Activated CD4-positive, alpha-beta memory T cell treated with anti-CD3 and anti-CD28 coated beads, Interleukin-2, amount 10 ng/mL, durations not matched to agents 7 days and 5 days (primary cell): ENCODE measurements at places on chromosomes 4 and X.

DNA sequence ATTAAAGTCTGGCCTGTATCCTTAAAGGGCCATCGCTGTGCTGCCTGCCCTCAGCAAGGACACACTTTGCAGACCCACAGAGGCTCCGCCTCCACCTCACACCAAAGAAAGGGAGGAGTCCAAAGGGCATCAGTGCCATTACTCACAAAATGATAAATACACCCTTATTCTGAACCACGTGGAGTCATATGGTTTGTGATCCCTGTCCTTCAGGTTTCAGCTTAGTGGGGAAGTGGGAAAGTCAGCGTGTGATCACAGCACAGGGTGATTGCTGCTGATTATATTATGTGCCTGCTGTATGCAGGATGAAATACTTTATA lies 35.9 kb upstream of the MSANTD1 start:
- no peak for DNase-seq

DNA sequence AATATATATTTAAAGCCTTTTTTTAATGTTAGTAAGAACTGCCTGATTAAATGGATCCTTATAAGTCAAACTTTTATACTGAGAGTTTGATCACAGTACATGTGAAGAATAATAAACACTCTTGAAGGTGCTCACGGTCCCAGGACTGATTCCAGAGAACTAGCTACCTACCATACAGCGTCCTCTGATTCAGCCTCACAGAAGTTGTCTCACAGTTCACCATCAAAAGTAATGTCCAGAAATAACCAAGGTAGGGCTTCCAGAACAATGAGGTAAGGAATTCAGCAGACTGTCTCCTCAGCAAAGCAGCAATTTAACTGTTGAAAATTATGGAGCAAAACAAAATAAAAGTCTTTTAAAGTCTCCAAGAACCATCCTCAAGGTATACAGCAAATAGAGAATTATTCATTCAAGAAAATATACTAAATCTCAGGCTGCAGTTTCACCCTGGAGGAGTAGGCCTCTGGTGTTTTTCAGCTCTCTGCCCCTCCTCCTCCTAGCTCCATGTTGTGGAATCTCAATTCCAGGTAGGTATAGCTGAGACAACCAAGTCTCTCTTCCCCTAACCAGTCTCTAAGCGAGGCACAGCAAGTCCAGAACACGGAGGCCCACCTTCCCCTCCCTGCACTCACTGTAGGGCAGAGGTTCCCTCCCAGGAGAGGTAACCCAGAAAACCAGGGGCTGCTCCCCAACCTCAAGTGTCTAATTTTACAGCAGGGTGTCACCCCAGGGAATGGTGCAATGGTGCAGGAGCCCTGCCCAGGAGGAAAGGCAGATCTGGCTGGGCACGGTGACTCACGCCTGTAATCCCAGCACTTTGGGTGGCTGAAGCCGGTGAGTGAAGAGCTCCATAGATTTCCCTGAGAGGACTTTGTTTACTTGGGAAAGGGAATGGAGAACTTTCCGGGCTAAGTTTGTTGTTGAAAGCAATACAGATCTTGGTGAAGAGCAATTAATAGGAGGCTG lies 28.6 kb downstream of the FAM241A start:
- no peak for DNase-seq

DNA sequence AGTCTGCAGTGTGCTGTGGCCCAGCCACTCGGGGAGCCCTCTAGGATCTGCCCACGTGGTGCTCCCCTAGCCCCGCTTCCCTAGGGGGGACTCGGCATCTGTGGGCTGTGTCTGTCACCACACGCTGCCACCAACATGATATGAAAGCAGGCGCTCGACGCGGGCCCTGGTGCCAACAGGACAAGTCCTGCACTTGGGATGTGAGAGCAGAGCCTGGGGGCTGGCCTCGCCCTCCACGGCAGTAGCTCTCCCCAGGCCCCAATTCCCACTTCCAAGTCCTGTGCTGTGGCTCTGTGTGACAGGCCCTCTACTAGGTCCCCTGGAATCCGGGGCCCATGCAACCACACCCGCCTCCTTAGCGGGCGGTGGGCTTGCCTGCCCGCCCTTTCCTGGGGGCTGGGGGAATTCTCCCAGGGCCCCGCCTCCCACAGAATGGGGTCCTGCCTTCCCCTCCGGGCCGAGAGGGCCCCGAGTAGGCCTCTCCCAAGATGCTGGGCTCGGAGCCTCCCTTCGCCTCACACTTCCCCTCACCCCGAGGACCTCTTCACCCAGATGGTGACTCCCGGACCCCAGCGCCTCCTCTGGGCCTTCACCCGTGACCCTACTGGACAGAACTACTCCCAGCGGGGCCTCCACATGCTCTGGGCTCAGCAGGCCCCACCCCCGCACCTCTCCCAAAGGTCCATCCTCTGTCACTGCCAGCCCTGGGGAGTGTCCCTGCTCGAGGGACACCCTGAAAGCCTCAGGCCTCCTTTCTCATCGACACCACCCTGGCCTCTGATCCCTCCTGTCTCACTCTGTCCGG lies 11.2 kb downstream of the LRPAP1 start:
- no peak for DNase-seq

DNA sequence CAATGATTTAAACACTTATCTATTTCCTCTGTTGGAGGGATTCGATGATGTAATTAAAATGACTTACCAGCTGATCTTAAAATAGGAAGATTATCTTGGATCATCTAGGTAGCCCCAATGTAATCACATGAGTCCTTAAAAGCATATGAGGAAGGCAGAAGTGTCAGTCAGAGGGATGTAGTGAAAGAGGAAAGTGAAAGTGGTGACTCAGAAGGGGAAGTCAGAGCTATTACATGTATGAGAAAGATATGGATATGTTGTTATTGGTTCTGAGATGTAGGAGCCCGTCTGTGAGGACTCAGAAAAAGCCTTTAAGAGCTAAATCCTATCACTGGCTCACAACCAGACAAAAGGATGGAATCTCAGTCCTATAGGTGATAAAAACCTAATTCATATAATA lies 456.4 kb downstream of the DACH2 start:
- no peak for DNase-seq

DNA sequence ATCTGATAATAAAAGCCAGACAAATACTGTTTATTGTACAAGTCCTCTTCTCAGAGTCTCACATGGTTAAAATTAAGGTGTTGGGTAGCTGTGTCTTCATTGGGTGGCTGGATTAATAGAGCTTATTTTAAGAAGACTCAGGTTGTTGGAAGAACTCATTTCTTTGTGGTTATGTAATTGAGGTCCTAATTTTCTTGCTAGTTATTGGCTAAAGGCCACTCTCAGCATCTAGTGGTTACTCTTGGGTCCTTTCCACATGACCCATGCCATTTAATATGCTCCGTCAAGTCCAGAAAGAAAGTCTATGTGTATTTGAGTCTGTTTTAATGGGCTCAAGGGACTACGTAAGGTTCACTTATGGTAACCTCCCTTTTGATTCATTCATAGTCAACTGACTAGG lies 1668.6 kb upstream of the AGA start:
- DNase-seq: no peak

GRCh38 chr4:147924604-147925412 lies 192.9 kb downstream of the ARHGAP10 start:
- no peak for DNase-seq

DNA sequence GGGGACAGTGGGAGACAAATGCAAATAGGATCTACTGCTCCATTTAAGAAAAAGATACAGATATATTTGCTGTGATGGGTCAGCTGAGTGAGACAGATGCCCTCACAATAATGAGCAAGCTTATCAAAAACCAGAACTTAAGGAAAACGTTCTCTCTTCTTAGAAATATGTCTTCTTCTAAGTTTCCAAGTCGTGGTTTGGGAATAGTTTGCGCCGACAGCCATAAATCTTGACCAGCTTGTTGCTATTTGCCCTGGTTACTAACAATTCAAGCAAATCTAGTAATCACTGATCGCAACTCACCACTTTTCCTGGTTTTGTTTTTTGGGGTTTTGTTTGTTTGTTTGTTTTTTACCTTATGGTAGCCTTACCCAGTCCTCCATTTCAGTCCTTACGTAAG lies 67.6 kb upstream of the GUCY1A1 start:
- DNase-seq: no peak

DNA sequence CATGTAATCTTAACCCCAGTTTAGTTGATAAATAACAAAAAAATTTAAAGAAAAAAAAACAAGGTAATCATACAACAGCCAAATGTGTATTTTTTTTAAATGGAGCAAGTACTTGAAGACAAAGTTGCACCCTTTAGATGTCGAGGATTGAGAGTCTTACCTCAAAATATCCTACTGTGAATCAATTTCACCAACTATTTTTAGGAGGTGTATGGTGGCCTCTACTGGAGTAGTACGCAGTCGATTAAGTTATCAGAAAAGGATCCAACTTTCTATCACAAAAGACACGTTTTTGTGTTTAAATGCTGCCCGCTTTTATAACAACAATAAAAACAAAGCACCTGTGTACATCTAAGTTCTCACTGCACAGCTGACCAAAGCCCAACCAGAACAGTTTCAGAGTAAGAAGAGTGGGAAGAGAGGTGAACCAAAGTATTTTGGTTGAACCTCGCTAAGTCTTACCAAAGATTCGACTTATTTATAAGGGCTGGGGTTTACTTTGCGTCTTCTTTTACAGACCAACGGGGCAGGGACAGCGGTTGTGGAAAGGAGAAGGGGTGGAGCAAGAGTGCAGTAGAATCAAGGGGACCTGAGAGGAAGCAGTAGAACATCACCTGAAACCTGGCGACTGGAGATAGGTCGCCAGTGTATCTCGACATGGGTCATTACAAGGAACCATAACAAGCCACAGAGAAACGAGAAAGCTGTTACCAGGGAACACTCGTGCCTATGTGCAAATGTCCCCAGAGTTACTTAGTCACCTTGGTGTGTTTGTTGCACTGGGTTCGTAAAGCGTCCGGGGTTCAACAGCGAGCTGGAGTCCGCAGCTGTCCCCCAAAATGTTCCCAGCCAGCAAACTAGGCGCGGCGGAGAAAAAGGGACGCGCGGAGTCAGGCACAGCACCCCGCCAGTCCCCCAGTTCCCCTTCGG lies 1.1 kb downstream of the RPS6KA6 start:
- no peak for DNase-seq

- DNase-seq: no peak
These were observed 170.2 kb downstream of the RAPGEF2 start for GRCh38 chr4:159273141-159273438.

- no peak for DNase-seq
These were observed 29.6 kb upstream of the DCAF8L1 start for GRCh38 chrX:28010875-28011274.

DNA sequence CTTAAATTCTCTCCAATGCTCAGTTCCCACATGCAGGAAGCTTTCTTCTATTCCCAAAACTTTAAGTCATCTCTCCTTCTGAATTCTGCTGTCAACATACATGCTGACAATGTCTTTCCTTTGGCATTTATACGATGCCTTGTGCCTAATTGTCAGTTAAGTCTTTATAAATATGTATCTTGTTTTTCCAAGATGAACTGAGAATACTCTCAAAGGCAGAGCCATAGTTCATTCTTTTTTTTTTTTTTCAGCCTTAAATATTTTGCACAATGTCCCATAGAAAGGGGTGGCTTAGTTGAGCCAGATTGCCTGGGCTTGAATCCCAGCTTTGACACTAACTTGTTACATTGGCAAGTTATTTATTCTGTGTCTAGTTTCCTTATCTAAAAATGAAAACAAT lies 210.6 kb downstream of the QDPR start:
- DNase-seq: no peak

DNA sequence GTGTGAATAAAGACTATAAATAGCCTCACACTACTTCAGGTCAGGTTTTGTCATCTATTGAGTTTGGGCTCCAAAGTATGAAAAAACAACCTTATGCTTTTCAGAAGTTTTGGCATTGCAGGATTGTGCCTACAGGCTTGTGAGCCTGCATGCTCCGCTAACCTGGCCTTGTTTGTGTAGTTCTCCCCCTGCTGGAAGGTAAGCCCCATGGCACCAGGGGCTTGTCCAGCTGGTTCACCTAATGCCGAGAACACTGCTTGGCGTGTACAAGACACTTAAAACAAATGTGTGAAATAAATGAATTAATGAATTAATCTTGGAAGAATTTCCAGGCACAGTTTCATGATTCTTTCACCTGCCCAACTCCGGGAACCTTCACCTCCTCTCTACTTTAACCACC lies 1.8 kb upstream of the HSD17B10 start:
- DNase-seq: peak; percentile 68

DNA sequence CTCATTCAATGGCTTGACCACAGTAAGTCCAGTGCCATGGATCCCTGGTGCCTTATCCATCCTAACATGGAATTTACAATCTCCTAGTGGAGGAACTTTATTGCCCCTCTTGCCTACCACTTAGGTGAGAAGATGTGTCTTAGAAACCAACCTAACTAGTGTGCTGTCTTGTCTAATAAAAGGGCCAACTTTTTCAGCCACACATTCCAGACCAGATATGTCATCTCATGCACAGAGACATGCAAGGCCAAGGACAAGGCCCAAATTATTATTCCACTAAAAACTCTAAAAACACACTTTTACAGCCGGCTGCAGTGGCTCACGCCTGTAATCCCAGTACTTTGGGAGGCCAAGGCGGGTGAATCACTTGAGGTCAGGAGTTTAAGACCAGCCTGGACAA lies 10.6 kb upstream of the PRDX4 start:
- DNase-seq: no peak

DNA sequence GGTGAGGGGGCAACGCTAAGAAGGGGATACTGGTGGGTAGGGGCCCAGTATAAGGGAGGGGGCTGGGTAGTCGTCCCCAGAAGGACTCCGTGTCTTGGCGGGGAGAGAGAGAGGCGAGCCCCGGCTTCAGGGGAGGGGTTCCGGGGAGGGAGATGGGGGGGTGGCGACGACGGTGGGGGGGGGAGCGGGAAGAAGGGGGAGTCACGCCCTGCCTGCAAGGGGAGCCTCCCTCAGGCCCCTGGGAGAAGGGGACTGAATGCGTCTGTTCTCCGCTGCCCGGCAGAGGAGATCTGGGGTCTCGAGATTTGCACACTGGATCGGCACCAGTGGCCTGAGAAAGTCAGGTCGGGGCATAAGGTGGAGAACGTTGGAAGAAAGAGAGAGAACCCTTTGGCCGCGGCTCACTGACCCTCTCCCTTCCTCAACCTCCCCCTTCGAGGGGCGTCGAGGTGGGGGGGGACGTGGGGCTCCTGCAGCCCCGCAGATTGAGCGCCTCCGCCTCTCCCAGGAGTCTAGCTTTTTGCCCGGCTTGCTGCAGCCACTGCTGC lies 609 bp upstream of the BCORL1 start:
- no peak for DNase-seq

GRCh38 chrX:17737986-17738713 lies 857 bp downstream of the SCML1 start:
- peak; percentile 19 for DNase-seq

GRCh38 chr4:122901247-122902010 lies 21.0 kb downstream of the NUDT6 start:
- DNase-seq: no peak

DNA sequence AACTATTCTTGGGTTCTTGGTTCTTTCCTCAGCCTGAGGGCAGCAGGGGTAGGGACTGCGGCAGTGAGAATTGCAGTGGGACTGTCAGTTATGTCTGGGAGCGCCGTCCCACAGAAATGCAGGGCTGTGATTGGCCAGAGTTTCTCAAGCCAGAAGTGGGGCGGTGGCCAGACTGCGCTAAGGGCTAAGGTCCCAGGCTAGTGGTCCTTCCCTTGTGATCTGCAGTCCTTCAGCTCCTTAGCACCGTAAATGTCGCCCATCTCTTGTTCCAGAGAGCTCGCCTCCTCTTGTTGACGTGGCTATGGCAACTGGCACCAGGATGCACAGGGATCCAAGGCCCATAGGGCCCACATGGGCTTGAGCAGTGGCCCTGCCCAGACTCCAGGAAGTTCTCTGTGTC lies 223.5 kb downstream of the GRIA2 start:
- DNase-seq: no peak

- DNase-seq: no peak
These were observed 5.8 kb downstream of the BEX4 start for GRCh38 chrX:103220511-103221323.

GRCh38 chr4:170090352-170091052 lies 746 bp upstream of the AADAT start:
- DNase-seq: no peak

- no peak for DNase-seq
These were observed 132.7 kb downstream of the ARHGAP24 start for GRCh38 chr4:85607624-85608023.
